NCI-H1436 (cell line): ENCODE measurements at places on chromosomes 6 and 20.
A peak's percentile ranks its signal among the peaks of the same experiment; 100 is the strongest.

DNA sequence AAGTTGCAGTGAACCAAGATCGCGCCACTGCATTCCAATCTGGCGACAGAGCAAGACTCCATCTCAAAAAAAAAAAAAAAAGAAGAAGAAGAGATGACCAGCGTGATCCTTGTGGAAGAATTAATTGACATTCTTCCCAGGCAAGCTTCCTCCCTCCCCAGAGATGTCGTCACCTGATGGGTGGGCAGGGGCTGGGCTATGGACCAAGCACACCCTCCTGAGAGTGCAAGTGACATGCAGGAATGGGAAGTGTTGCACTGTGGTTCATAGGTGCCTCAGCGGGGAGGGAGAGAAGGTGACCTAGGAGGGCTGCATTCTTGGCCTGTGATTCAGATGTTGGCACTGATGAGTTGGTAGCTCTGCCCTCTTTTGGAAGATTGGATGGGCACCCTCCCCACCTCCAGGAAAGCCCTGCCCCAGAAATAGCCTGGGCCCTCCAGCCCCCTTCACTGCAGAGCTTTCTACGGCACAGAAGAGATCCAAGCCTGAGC is 37.8 kb downstream of the TAF8 start:
- DNase-seq, result no peak

DNA sequence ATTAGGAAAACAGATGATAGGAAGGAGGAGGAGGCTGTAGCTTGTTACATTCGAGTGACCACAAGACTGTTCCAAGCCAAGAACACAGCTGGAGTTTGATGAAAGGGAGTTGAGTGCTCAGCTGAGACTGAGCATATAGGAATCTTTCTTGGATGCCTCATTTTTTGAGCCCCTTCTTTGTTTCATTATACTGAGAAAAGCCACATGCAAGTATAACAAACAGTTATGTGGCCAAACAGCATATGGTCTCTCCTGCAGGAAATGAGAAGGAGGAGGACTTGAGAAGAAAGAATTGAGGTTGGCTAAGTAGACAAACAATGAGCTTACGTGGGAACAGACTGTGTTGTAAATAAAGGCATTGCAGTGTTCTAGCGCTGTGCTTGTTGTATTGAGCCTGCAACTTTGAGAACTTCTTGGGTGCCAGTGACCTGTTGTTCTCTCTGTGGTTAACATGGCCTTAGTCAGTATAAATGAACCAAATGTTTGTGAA is 78.3 kb downstream of the AKAP7 start:
- no peak for DNase-seq

- DNase-seq, result no peak
Observed at GRCh38 chr6:54094786-54095185, 16.5 kb upstream of the MLIP start.

DNA sequence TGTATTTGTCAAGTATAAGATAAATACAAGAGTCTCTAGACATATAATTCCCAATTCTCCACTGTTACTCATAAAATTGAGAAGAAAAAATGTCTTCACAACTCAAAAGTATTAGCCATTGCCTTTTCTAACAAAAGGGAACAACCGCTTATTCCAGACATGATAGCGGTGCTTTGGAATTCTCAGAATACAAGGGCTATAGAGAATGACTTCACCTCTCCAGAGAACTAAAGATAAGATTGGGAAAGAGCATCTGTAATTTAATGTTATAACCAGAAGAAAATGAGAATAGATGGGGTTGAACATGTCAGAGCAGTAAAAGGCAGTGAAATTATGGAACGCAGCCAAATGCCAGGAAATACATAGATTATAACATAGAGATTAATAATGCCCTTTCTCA is 730.8 kb downstream of the C6orf118 start:
- DNase-seq, result no peak

GRCh38 chr6:7916959-7917358 is 6.4 kb upstream of the TXNDC5 start:
- no peak for DNase-seq

DNA sequence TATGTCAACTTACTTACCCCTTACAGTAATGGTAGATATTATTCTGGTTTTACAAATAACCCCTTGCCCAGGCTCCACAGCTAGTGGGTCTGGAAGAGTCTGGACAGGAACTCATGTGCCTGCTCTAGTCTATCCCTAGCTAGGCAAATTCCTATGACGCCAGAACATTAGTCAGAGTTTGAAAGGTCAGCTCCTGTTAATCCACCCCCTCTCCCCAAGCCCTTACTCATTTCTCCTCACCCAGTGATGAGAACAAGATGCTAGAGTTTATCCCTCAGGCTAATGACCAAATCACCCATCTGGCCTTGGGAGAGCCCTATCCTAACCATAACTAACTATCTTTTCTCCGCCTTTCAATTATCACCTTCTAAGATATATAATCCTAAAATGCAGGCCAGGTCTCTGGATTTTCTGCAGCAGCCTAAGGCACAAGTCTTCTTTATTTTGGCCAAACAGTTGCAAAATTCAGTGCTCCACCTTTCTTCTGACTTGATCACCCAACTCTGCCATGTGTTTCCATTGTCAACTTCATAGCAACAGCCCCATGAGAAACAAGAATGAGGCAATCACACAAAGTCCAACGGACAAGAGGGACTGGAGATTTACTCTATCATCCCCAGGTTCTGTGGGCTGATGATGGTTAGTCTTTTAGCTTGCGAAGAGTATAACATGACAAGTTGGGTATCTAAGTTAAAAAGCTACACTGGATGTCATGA is 113.3 kb downstream of the TASP1 start:
- DNase-seq, result no peak

DNA sequence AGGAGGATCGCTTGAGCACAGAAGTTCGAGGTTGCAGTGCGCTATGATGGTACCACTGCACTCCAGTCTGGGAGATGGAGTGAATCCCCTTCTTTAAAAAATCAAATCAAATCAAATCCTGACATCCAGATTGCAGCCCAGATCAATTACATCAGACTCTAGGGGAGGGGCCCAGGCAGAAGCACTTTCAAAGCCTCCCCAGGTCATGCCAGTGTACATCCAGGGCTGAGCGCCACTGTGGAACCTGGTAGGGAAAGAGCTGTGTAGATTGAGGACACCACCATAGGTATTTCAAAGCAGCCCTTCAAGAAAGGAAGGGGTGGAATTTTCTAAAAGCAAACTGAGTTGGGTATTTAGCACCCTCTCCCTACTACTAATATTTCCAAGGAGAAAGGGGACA is 89.5 kb downstream of the PRND start:
- no peak for DNase-seq

DNA sequence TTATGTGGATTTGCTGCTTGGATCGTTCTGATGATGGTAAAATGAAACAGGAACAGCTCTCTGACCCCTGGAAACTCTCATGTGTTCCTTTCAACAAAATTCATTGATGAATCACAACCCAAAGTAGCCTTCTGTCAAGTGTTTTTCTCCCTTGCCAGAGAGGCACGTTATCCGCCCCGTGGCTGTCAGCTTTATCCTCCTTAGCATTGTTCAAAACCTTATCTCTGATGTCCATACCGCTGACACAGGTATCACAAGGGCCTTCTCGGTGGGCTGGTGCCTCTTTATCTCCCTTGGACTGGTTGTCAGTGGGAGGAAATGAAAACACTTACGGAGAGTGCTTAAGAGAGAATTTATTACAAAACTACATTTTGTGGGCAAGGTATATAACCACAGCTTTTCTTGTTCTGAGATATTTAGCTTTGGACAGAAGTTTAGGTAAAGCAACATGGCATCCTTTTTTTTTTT is 84.9 kb downstream of the TIAM2 start:
- no peak for DNase-seq

DNA sequence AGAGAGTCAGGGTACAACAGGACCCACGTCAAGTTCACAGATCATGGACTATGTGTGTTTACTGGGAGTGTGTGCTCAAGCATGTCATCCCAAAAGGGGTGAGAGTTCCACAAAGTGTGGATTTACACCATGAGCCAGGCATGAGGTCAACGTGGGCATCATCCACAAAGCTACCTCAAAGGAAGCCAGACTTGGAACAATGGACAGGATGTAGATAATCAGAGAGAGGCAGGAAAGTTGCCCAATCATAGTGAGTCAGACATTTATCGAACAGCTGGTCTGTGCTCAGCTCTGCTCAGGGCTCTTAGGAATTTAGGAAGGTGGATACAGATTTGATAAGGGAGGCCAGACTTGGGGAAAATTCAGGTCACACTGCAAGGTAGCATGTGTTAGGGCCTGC is 317.2 kb upstream of the CDYL start:
- no peak for DNase-seq

- DNase-seq, result no peak
Observed at GRCh38 chr20:34396408-34396807, 33.3 kb downstream of the ITCH start.

GRCh38 chr20:48803176-48804053 is 24.4 kb downstream of the PREX1 start:
- no peak for DNase-seq

GRCh38 chr20:19849341-19850197 is 91.5 kb downstream of the RIN2 start:
- no peak for DNase-seq

DNA sequence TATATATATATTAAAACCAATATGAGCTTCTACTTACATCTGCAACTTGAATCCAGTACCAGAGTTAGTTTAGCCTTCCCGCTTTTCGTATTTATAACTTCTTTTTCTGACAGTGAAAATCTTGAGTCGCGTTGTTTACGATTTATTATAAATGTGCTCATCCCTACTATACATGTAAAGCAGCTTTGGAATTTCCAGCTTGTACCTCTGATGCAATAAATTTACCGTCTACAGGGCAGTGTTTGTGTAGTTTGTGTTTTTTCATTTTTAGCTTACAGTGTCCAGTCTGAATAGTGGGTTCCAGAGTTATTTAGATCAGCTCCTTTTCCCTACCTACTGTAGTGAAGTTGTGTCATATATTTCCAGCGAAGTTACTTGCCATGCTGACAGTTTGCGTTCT is 66.3 kb downstream of the TIAM2 start:
- DNase-seq, result no peak

GRCh38 chr6:100461278-100461916 is 3.3 kb downstream of the SIM1 start:
- DNase-seq, result no peak

- DNase-seq, result no peak
Observed at GRCh38 chr6:44576132-44576631, 188.7 kb downstream of the CDC5L start.

DNA sequence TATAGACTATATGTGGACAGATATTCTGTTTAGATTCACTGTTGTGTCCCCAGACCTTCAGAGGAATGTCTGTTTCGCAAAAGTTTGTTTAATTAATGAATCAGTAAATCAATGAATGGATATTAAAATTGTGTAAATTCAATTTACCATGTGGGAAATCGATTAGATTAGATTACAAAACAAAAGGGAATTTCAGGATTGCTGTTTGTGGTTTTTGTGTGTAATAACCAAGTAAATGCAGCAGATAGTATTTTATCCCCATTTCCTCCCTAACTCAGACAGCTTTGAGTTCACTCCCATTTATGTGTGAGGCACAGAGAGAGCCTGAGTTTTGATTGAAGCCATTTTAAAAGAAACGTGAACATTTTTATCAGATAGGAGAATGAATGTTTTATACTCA is 214.8 kb downstream of the ADGB start:
- no peak for DNase-seq

DNA sequence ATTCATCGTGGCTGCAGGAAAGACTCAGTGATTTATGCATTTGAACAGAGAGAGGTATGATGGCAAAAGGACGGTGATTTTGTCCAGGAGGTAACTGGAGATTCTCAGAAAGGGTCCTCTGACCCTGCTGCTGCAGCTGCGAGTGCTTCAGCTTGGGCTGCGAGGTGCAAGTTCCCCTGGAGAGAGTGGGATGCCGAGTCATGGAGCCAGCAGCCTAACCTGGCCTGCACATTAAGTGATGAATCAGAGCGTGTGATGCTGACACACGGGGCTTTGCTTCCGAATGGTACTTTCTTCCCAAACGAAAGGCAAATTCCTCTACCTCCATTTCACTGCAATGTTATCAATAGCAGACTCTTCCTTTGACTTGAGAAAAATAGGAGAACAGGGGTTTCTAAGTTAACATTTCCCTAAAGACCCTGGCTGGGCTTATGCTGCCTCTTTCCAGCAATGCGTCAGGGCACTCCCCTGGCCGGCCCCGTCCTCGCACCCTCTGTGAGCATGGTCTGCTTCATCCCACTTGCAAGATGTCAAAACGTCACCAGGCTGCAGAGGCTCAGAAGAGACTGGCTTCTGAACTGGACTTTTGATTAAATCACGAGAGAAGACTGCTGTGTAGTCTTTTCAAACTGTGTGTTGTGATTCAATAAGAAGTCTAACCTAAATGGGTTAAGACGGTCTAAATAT is 628.0 kb upstream of the AGPAT4 start:
- no peak for DNase-seq

GRCh38 chr6:52728394-52728793 is 34.9 kb downstream of the GSTA2 start:
- no peak for DNase-seq

- peak; percentile 61 for DNase-seq
Observed at GRCh38 chr6:24330137-24330732, 27.6 kb downstream of the DCDC2 start.

- DNase-seq, result no peak
Observed at GRCh38 chr6:99607416-99608036, 893 bp downstream of the PRDM13 start.

GRCh38 chr6:4480788-4481735 is 295.1 kb upstream of the CDYL start:
- no peak for DNase-seq

GRCh38 chr6:150936021-150936555 is 70.6 kb downstream of the MTHFD1L start:
- no peak for DNase-seq

DNA sequence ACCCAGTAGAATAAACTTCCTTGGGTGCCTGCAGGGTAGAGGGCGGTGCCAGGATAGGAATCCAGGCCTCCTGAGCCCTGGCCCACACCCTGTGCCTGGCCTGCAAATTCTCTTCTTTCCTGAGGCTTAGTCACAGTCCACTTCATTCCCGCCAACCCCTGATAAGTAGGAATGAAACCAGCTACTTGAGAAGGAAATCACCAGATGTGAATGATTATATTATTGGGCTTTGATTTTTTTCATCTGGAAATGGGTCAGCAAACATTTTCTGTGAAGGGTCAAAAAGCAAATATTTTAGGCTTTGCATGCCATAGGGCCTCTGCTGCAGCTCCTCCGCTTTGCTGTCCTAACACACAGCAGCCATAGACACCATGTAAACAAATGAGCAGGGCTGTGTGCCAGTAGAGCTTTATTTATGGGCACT is 50.2 kb downstream of the STK35 start:
- no peak for DNase-seq

- no peak for DNase-seq
Observed at GRCh38 chr6:24448396-24448795, 41.0 kb downstream of the GPLD1 start.

GRCh38 chr20:37066168-37066567 is 29.6 kb downstream of the RBL1 start:
- DNase-seq, result no peak

DNA sequence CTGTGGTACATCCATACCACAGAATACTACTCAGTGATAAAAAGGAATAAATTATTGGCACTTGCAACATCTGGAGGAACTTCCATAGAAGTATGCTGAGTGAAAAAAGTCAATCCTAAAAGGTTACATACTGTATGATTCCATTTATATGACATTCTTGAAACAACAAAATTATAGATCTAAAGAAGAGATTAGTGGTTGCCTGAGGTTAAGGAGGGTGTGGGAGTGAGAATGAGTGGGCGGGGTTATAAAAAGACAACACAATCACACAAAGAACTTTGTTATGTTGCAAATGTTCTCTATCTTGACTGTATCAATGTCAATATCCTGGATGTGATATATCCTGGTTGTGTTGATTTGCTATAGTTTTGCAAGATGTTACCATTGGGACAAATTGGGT is 21.2 kb downstream of the SNRPB start:
- no peak for DNase-seq

GRCh38 chr6:128886706-128887105 is 3.8 kb downstream of the LAMA2 start:
- DNase-seq, result no peak
